Adrenal gland (tissue), 19 donors: ENCODE measurements at places on chromosomes 3 and 15. TPM values are rescaled to one million over a fixed set of nuclear protein-coding genes. Genes with fewer than 3 reads are reported as not detected.

COL7A1 gene
- polyA plus RNA-seq = 66.9 TPM

DPPA2 gene
- polyA plus RNA-seq = not detected

INSYN1 gene
- polyA plus RNA-seq = 0.68 TPM

DNA sequence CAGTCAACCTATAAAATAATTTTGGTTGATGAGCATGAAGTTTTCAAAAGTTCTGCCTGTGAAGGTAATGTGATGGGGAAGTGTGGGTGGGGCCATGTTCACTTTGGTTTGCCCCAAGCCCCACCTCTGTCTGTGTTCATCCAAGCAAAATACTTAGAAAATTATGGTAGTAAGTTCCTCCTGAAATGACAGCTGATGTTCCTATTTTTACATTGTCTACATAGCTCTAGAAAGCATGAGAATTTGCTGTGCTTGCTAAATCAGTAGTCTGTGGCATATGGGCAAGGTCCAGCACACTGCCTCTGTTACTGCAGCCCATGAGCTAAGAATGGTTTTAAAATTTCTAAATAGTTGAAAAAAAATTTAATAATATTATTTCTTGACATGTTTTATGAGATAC is 21.9 kb upstream of the CP start:
- H3K27ac ChIP-seq = no peak overlapping the region
- H3K36me3 ChIP-seq = no peaks in the 10 kb centered on the region
- no peak overlapping the region for H3K4me3 ChIP-seq
- DNase-seq = no peak

DNA sequence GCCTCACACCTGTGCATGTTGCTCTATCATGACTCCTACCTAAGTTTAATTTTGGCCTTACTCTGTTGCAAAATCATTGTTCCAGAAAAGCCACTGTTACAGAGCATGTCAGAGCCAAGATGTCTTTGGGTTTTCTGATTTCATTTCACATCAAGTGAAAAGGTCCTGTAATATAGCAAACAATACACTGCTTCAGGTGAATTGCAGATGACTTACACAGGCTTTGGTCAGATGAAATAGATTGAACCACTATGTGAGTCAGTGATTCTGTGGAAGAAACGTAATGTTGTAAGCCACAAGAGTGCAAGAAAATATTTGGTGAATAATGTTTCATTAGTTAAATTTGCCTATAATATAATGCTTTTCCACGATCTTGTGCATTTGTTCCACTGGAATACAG is 22.7 kb downstream of the EBLN2 start:
- no peaks in the 10 kb centered on the region for H3K27me3 ChIP-seq
- DNase-seq = no peak
- no peak overlapping the region for H3K4me3 ChIP-seq
- peaks cover 8% of the 10 kb centered on the region for H3K4me1 ChIP-seq
- H3K36me3 ChIP-seq = no peaks in the 10 kb centered on the region

GRCh38 chr3:182393151-182393550 is 400.2 kb upstream of the ATP11B start:
- H3K36me3 ChIP-seq = no peaks in the 10 kb centered on the region
- H3K27me3 ChIP-seq = no peaks in the 10 kb centered on the region

GRCh38 chr15:90683371-90683770 is 33.8 kb upstream of the BLM start:
- H3K27me3 ChIP-seq = no peaks in the 10 kb centered on the region
- no peak for DNase-seq
- H3K36me3 ChIP-seq = no peaks in the 10 kb centered on the region
- H3K4me3 ChIP-seq = no peak overlapping the region
- peaks cover 13% of the 10 kb centered on the region for H3K4me1 ChIP-seq

GRCh38 chr15:39251413-39252133 is 329.3 kb upstream of the THBS1 start:
- no peaks in the 10 kb centered on the region for H3K4me1 ChIP-seq
- no peak for DNase-seq
- H3K36me3 ChIP-seq = no peaks in the 10 kb centered on the region
- no peaks in the 10 kb centered on the region for H3K27me3 ChIP-seq
- no peak overlapping the region for H3K27ac ChIP-seq

PDZRN3 gene
- polyA plus RNA-seq = 60.2 TPM

DNA sequence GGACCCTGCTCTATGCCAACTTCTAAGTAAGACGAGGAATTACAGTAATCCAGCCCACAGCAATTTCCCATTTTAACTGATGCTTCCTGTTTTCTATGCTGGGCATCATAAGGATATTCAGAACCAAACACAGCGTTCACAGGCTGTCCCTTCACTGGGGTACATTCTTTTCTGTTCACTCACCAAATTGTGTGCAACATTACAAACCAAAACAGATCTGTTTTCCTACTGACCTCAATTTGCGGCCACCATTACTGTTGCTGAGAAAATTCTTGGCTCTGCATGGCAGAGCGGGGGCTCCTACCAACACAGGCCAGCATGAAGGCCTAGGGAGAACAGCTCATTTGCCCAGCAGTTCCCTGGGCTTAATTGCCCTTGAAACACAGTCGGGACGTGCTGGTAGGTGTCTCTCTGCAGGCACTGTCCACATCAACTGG is 76.5 kb downstream of the MYO1E start:
- no peak for DNase-seq
- no peaks in the 10 kb centered on the region for H3K4me1 ChIP-seq
- H3K27ac ChIP-seq = peak overlapping the region; percentile 66
- no peaks in the 10 kb centered on the region for H3K36me3 ChIP-seq
- H3K27me3 ChIP-seq = no peaks in the 10 kb centered on the region
- no peak overlapping the region for H3K4me3 ChIP-seq

HYKK gene
- polyA plus RNA-seq = 5.5 TPM

- DNase-seq = no peak
- H3K4me3 ChIP-seq = no peak overlapping the region
- H3K27me3 ChIP-seq = no peaks in the 10 kb centered on the region
- H3K27ac ChIP-seq = peak overlapping the region; percentile 15
- H3K36me3 ChIP-seq = no peaks in the 10 kb centered on the region
Measured at GRCh38 chr3:188635258-188636042, 481.5 kb downstream of the LPP start.

- DNase-seq = no peak
- H3K36me3 ChIP-seq = no peaks in the 10 kb centered on the region
- H3K27me3 ChIP-seq = no peaks in the 10 kb centered on the region
- H3K4me3 ChIP-seq = no peak overlapping the region
- peaks cover 26% of the 10 kb centered on the region for H3K4me1 ChIP-seq
Measured at GRCh38 chr15:35304389-35304788, 219.3 kb upstream of the NANOGP8 start.

PLCL2 gene
- polyA plus RNA-seq = 25.9 TPM

KIF7 gene
- polyA plus RNA-seq = 8.2 TPM

- no peak for DNase-seq
- H3K27ac ChIP-seq = no peak overlapping the region
Measured at GRCh38 chr3:70358978-70359580, 46.6 kb upstream of the MDFIC2 start.

DNA sequence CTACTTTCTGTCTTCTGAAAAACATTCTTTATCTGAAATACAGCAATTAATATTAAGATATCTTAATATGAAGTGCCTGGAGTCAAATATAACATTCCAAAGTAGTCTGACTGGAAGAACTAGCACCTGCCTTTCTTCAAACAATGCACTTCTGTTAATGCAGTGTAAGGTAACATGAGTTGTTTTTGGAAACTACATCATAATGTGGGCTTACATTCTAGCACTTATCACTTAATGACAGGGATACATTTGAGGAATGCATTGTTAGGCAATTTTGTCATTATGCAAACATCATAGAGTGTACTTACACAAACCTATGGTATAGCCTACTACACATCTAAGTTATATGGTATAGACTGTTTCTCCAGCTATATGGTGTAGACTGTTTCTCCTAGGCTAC is 49.2 kb downstream of the SLC15A2 start:
- H3K27me3 ChIP-seq = no peaks in the 10 kb centered on the region
- no peak for DNase-seq
- H3K4me1 ChIP-seq = no peaks in the 10 kb centered on the region
- no peaks in the 10 kb centered on the region for H3K36me3 ChIP-seq

- peaks cover 23% of the 10 kb centered on the region for H3K4me1 ChIP-seq
- H3K27me3 ChIP-seq = no peaks in the 10 kb centered on the region
- no peaks in the 10 kb centered on the region for H3K36me3 ChIP-seq
- H3K27ac ChIP-seq = no peak overlapping the region
Measured at GRCh38 chr15:56156877-56157276, 86.8 kb downstream of the RFX7 start.

RTP1 gene
- polyA plus RNA-seq = 0.03 TPM

- H3K27ac ChIP-seq = no peak overlapping the region
- DNase-seq = no peak
- H3K36me3 ChIP-seq = no peaks in the 10 kb centered on the region
- H3K27me3 ChIP-seq = no peaks in the 10 kb centered on the region
Measured at GRCh38 chr3:193560870-193561269, 6.2 kb upstream of the ATP13A4 start.

CIB2 gene
- polyA plus RNA-seq = 4.4 TPM
